Natural killer cell (primary cell): ENCODE measurements at places on chromosomes 1 and 21.

GRCh38 chr1:22903113-22903512 is 69.6 kb downstream of the LACTBL1 start:
- no peak for DNase-seq
- H3K4me1 ChIP-seq, result no peaks in the 10 kb centered on the region

- H3K4me3 ChIP-seq, result no peak overlapping the region
- no peaks in the 10 kb centered on the region for H3K27me3 ChIP-seq
- no peak overlapping the region for H3K27ac ChIP-seq
- H3K36me3 ChIP-seq, result no peaks in the 10 kb centered on the region
- DNase-seq, result no peak
These were observed 11.1 kb downstream of the PDZK1 start for GRCh38 chr1:145695821-145696629.

- H3K36me3 ChIP-seq, result no peaks in the 10 kb centered on the region
- H3K4me3 ChIP-seq, result no peak overlapping the region
- no peak overlapping the region for H3K27ac ChIP-seq
These were observed 1.8 kb upstream of the HSD11B1 start for GRCh38 chr1:209702832-209703231.

GRCh38 chr1:208581209-208581608 is 337.0 kb upstream of the PLXNA2 start:
- no peak overlapping the region for H3K4me3 ChIP-seq
- H3K36me3 ChIP-seq, result no peaks in the 10 kb centered on the region
- no peaks in the 10 kb centered on the region for H3K27me3 ChIP-seq
- H3K27ac ChIP-seq, result no peak overlapping the region
- H3K4me1 ChIP-seq, result no peaks in the 10 kb centered on the region
- no peak for DNase-seq
